Neural crest cell (in vitro differentiated cells): ENCODE measurements at places on chromosomes 6 and 20.

DNA sequence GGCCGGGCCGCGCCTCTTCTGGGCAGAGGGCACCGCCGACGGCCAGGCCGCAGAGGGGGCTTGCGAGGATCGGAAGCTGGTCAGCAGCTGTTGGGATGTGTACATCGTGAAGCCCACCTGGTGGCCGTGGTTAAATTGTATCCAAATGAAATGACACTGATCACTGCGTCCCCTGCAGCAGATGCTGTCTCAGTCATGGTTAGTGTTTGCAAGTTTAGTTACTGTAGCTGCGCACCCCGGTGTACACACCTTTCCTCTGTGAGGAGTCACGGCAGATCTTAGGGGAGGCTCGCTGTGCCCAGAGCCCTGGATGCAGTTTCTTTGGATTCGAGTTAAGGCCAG, 653 bp downstream of the NAA20 start:
- no peak for DNase-seq

GRCh38 chr20:32289661-32290431, 12.4 kb downstream of the KIF3B start:
- DNase-seq = no peak

DNA sequence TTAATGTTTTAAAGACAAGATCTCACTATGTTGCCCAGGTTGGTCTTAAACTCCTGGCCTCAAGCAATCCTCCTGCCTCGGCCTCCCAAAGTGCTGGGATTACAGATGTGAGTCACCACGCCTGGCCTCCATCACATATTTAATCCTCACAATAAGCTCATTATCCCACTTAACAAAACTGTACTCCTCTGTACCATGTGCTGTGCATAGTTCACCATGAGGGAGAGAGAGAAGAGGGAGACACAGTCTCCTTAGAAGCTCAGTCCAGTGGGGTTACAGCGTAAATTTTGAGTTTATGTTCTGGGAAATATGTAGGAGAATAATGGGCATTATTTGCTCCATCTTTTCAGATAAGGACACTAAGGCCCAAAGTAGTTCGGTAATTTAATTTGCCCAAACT, 7.9 kb upstream of the CPNE5 start:
- DNase-seq = no peak

DNA sequence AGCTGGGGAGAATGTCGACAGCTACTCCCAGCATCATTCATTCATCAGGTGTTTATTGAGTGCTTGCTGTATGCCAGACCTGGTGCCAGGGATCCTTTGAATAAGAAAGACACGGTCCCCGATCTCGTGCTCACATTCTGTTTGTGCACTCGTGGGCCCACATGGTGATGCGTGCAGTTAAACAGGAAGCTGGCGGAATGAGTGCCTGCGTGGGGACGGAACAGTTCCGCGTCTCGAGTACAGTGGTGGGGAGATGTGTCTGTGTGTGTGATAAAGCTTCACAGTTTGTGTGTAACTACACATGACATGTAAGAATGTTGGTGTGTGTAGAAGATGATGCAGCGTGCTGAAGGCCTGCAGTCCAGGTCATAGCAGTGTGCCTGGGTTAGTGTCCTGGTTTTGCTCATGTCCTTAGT, 6.5 kb downstream of the RBM38 start:
- DNase-seq = no peak

DNA sequence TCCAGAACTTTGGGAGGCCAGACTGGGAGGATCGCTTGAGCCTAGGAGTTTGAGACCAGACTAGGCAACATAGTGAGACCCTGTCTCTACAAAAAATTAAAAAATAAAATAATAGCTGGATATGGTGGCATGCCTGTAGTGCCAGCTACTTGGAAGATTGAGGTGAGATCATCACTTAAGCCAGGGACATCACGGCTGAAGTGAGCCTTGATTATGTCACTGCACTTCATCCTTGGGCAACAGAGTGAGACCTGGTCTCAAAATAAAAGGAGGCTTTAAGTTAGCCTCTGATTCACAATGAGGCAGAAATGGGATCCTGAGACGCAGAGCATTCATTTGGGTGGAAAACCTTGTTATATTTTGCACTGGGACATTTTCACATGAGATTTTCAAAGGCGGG, 57.0 kb downstream of the TULP4 start:
- DNase-seq = no peak

DNA sequence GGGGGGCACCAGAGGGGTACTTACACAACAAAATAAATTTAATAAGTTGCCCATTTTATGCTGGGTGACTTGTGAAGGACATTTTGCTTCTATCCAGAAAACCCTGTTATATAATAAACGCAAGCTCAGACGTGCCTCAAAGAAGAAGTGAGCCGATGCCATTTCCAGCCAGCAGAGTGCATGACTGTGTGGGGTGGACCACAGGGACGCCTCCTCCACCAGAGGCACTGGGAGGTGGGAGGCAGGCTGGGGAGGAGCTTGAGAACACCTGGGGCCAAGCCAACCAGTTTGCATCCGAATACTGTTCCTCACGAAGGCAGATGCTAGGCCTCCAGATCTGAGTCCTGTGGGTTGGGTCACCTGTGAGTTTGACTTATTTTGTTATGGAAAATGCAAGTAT, 363.8 kb downstream of the RNGTT start:
- DNase-seq = no peak

DNA sequence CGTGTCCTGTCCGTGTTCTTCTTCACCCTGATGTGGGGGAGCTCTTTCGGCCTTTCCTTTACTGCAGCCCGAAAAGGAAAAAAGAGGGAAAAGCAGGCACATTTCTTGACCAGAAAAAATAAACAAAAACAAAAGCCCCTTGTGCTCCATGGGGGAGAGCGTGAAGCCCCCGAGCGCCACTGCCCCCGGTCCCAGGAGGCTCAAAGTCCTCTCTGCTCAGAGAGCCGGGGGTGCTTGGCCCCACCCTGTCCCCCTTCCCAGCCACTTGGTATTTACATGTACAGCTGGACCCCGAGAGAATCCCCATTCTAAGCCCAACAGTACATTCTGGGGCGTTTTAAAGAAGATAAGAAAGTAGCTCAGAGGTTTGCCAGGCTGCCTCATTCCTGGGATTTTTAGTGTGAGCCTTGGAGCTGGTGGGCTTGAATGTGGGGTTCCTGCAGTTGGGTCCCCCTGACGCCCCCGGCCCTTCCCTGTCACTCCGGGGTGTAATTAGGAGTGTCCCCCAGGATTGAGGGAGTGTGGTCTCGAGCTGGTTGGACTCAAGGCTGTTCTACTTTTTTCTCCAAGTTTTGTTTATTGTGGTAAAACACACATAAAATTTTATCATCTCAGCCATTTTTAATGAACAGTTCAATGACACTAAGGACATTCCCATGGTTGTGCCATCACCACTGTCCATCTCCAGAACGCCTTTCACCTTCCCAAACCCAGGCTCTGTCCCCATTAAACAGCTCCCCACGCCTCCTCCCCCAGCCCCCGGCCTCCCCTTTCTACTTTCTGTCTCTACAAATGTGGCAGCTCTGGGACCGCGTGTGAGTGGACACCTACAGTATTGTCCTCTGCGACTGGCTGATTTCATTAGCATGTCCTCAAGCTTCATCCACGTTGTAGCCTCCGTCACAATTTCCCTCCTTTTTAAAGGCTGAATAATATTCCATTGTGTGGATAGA, 55.7 kb upstream of the BHLHE23 start:
- no peak for DNase-seq

- DNase-seq = no peak
Measured at GRCh38 chr6:37714836-37715420, 17.2 kb upstream of the MDGA1 start.

DNA sequence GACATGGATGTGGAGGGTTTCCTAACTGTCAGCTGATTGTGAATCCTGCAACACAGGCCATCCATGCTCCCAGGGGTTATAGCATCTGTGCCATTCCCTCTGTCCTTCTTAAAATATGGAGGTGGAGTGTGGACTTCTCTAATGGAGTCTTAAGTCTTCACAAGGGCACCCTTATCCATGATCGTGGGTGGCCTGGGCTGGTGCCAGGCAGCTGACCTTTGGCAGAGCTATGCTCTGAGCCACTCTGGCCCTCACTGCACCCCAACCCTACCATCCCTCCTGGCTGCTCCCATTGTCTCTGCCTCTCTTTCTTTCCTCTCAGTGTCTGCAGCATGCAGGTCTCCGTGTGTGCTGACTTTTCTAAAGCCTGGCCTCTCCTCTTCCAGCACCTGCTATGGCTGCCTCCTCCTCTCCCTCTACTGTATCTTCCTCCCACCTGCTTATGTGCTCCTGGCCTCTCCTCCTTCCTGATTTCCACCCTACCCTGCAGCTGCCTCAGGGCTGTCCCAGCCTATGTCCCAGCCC, 11.2 kb upstream of the PCMTD2 start:
- no peak for DNase-seq
